ENCODE measurements at places on chromosomes 4 and X. TPM values are rescaled to one million over a fixed set of nuclear protein-coding genes. Genes with fewer than 3 reads are reported as not detected.
A peak's percentile ranks its signal among the peaks of the same experiment; 100 is the strongest.

- no peak for DNase-seq
Observed at GRCh38 chr4:175070444-175070843, 152.3 kb downstream of the ADAM29 start.

- DNase-seq: no peak
Observed at GRCh38 chrX:134798472-134798871, 140.2 kb upstream of the PLAC1 start.

DNA sequence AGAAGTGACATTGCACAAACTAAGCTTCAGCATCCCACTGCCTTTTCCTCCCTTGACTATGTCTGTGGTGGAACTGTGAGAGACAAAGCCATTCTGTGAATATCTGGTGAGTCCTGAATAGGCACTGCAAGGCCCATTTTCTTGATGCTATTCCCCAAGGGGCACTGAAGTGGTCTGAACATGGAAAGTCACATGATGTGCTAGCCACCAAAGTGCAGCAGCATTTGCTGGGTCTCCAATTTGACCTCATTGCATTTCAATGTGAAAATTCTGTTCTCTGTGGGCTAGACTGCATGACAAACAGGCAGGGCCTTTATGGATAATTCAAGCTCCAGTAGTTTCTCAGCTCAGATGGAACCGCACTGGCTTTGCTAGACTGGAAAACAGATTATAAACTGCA, 627.4 kb upstream of the BOD1L1 start:
- no peak for DNase-seq

DNA sequence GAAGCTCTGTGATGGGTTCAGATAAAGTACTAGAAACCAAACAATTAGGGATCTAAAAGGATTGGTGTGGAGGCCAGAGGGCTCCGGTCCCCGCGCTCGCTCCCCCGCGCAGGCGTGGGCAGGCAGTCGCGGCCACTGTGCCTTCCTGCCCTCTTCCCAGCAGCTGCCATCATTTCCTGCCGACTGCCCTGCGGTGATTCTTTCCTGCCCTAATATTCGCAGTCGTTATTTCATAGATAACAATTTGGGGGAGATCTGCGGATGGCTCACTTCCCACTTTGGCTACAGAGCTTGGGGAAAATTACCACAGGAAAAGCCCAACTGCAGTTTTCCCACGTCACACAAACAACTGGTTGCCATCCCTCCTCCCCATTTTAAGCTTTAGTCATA, 2.2 kb downstream of the GRIA2 start:
- DNase-seq: no peak

DNA sequence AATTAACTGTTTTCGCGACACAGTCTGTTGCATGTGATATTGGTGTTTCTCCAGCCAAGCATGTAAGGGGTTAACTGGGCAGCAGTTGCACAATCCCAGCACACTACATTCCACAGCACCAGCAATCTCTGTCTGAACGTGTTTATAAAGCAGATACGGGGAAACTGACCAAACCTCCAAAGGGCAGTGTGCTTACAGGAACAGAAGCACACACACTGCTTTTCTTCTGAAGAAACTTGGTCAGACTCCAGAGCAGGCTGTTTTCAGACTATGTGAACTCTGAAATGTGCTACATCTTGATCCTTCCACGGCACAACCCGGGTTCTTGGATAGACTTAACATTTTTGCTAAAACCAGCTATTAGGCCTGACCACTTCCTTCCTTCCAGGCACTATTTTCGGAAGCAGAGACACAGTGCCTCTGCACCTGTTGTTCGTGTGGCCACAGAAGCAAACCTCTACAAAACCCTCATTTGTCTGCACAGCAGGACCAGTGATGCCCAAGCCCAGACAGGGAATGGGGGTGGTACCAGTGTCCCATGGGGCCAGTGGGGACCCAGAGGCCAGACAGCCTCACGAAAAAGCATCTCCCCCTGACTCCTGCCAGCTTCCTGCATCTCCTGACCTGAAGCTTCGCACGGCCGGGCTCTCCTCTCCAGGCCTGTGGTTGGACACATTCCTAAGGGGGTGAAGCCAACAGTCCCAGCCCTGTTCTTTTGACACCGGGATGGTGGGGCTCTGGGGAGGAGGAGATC, 90.1 kb downstream of the IRF2 start:
- DNase-seq: peak; percentile 74

GRCh38 chr4:142098900-142099545, 462.6 kb downstream of the IL15 start:
- DNase-seq: no peak

DNA sequence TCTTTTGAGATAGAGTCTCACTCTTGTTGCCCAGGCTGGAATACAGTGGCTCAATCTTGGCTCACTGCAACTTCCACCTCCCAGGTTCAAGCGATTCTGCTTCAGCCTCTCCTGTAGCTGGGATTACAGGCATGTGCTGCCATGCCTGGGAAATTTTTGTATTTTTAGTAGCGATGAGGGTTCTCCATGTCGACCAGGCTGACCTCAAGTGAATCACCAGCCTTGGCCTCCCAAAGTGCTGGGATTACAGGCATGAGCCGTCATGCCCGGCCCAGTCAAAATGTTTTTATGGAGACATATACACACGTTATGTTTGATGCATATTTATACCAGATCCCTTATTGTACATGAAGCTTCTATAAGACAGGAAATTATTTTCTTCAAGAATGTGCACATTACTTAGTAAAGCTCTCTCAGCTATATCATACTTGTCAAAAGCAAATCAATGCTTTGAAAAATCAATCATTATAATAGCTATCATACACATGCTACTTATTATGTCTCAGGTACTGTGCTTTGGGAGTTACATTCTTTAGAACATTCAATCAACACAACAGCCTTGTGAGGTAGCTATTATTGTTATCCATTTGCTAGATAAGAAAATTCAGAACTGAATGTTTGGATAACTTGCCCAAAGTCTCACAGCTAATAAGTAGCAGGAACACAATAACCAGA, 269.2 kb downstream of the FSTL5 start:
- no peak for DNase-seq

DNA sequence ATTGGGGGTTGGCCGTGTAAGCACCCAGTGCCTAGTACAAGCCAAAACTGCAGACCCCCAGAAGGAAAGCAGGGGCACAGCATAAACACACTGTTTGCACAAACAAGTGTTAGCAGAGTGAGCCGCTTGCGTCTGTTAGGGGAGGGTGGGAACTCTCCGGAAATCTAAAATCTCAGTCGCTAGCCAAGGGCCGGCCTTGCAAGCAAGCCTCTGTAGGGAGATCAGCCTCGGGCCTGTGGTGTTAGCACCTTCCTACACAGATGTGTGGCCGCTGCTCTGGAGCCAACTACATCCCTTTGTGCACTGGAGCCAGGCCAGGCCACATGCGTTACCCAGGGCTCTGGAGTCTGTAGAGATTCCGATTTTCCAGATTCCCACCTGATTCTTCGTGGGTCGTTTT, 67.1 kb downstream of the GPR143 start:
- no peak for DNase-seq

CAMK2D gene
- 7.1 TPM for total RNA-seq

MYOZ2 gene
- not detected for total RNA-seq

TRIM60 gene
- not detected for total RNA-seq

ITIH6 gene
- not detected for total RNA-seq
